ENCODE measurements at places on chromosomes 3 and 15.

GRCh38 chr3:79886204-79886603 lies 118.4 kb upstream of the ROBO1 start:
- no peak for DNase-seq
- no peaks in the 10 kb centered on the region for H3K36me3 ChIP-seq
- no peak overlapping the region for H3K4me3 ChIP-seq
- H3K27ac ChIP-seq: no peak overlapping the region
- no peaks in the 10 kb centered on the region for H3K27me3 ChIP-seq

GRCh38 chr15:56495053-56495452 lies 30.1 kb upstream of the MNS1 start:
- H3K4me3 ChIP-seq: no peak overlapping the region
- no peaks in the 10 kb centered on the region for H3K27me3 ChIP-seq
- no peak for DNase-seq
- no peak overlapping the region for H3K27ac ChIP-seq

DNA sequence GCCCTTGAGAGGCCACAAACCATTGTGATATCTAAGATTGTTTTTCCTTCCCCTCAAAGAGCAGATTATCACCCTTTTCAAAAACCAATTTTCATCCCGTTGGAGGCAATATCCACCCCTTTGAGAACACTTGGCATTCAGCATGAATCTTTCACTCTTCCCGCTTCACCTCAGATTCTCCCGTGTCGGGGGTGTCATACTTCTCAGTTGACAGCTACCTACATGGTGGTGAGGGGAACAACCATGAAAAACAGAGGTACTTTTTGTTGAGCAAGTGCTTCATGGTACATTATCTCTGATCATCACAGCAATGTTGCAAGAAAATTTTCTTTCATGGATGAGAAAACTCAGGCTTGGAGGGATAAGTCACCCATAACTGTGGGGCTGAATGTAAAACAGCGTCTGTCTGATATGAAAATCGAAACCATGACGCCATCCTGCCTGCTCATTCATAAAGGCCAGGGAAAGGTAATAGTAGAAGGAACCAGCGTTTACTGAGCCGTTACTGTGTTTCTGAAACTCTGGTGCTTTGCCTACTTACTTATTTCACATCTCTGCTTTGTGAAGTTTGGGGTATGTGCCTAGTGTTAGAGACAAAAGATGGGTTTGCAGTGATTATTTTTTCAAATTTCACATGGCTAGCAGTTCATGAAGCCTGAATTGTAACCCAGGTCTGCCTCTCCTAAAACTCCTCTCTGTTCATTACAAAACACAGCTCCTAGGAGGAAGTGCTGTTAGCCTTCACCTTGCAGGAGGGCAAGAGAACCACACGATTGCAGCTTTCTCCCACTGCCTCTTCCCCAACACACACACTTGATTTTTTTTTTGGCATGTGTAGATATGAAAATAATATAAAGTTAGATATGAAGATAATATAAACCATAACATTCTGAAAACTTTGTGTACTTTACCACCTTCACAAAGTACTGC lies 35.4 kb downstream of the SV2B start:
- H3K27me3 ChIP-seq: no peaks in the 10 kb centered on the region
- H3K27ac ChIP-seq: no peak overlapping the region
- H3K36me3 ChIP-seq: no peaks in the 10 kb centered on the region

DNA sequence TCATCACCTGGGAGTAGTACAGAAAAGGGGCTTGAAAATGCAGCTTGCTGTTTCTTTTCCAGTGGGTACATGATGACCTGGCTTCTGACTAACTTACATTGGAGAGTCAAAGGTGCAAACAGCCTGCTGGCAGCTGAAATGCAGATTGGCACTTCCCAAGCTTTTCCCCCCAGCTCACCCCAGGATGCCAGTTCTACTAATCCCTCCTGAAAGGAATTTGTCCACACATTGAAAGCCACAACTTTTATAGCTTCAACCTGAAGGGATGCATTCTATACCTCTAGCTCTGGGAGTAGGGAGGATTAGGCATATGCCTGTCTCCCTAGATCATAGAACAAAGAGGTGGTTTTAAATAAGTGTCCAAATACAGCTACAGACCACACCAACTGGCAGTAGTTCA lies 281.7 kb downstream of the EFHB start:
- no peak overlapping the region for H3K27ac ChIP-seq
- DNase-seq: no peak
- no peaks in the 10 kb centered on the region for H3K4me1 ChIP-seq
- no peaks in the 10 kb centered on the region for H3K27me3 ChIP-seq
- H3K4me3 ChIP-seq: no peak overlapping the region

GRCh38 chr3:47005212-47006144 lies 26.0 kb downstream of the NBEAL2 start:
- peaks cover 21% of the 10 kb centered on the region for H3K36me3 ChIP-seq
- H3K4me1 ChIP-seq: peaks cover 3% of the 10 kb centered on the region
- DNase-seq: no peak
- H3K27ac ChIP-seq: no peak overlapping the region
